ENCODE measurements at places on chromosomes 13 and 19.

GRCh38 chr13:24683838-24684599 lies 3.8 kb downstream of the ATP12A start:
- DNase-seq = no peak

GRCh38 chr13:48000559-48001113 lies 437 bp downstream of the SUCLA2 start:
- DNase-seq = no peak

DNA sequence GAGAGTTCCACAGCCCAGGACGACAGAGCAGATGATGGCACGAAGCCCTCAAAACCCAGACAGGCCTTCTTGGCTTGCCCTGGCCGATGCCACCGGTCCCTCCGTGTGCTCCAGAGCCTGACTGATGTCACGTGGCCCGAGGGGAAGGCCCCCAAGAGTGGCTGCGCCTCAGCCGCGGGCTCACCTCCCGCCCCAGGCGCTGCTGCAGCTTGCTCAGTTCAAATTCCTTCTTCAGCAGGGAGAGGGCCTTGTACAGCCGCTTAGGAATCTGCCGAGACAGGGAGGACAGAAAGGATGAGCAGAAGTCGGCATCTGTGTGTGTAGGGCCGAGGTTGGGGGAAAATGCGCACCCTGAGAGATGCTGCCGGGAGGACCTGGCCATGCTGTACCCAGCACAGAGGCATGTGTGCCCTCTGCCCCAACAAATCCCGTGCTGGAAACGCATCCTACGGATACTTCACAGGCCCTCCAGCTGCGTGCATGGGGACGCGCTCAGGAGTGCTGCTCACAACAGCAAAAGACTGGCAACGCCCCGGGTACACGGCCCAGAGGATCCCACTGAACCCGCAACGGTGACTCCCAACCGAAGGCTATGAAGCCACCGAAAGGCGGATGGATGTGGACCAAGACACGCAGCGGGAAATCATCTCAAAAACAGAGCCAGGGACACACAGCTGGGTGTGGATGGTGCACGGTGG lies 12.9 kb downstream of the LONP1 start:
- no peak for DNase-seq

GRCh38 chr13:37294472-37294871 lies 189.0 kb upstream of the CSNK1A1L start:
- no peak for DNase-seq
